ENCODE measurements at places on chromosomes 2 and 18.
A peak's percentile ranks its signal among the peaks of the same experiment; 100 is the strongest.

DNA sequence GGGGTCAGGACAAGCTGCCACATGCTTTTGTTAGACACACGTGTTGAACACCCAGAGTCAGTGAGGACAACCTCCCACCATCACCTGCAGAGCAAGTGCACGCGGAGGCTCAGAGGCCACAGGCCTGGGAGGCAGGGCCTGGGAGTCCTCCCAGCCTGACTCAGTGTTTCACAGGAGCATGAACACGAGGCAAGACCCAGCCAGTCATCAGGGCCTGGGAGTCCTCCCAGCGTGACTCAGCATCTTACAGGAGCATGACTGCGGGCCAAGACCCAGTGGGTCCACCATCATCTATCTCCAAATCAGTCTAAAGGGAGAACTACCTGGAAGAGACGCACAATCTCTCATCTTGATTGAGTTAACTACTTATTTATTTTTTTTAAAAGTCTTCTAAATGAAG lies 112.6 kb upstream of the PXDN start:
- DNase-seq: no peak

DNA sequence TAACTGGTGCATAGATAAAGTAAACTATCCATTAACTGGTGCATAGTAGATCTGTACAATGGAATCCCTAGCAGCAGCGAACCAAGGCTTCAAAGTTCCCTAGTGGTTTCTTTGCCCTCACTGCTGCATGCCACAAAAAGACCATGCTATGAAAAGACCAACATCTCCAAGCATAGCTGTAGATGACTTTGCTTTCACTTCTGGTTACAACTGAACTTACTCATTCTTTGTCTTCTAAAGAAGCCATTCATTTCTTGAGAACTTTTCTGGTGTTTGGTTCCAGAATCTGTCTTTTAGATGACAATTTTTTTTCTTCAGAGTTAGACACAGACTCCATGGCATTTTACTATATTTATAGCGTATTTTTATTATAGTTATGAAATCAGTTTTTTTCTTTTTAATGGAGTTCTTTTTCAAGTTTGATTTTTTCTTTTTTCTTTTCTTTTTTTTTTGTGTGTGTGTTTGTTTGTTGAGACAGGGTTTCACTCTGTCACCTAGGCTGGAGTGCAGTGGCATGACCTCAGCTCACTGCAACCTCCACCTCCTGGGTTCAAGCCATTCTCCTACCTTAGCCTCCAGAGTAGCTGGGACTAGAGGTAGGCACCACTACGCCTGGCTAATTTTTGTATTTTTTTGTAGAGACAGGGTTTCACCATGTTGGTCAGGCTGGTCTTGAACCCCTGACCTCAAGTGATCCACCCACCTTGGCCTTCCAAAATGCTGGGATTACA lies 63.6 kb downstream of the SLC35F5 start:
- no peak for DNase-seq

GRCh38 chr2:232839411-232840079 lies 30.5 kb upstream of the SNORC start:
- no peak for DNase-seq

DNA sequence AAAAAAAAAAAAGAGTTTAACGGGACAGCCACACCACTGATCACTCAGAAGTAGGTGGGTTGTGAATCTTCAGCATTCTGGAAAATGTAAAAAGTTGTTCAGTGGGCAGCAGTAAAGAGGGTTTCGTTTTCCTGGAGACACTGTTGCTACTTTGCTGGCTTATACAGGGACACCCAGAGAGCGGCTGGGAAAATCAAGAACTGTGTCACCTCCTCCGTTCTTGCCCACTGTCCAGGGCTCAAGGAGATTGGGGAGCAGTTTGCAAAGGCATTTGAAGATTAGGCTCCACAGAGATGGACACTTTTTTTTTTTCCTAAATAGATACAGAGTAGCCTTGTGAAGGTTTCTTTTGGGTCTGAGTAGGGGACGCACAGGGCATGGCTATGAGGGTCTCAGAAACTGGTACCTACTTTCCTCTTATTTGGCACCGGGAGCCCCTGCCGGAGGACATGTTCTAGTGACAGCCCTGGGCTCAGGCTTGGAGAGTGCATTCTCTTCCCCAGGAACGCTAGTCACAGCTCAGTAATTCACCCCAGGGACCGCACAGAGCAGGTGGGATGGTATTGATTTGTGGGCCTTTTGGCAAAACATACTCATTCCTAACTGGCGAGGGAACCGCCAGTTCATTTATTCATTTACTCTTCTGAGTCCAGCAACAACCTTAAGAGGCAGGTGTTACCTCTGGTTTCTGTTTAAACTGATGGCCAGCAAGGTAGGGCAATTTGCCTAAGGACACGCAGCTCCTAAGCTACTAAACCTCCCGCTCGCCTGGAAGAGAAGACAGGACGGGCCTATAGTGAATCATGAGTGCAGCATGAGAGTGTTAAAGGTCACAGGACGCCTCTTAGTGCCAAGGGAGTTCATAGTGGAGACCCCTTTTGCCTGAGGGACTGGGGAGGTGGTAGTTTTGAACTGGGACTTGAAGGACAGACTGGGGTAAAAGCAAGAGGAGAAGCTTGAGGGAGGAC lies 53.1 kb downstream of the HPCAL1 start:
- no peak for DNase-seq

- no peak for DNase-seq
Observed at GRCh38 chr2:182444170-182444569, 17.3 kb upstream of the PDE1A start.

GRCh38 chr2:152602750-152603149 lies 114.5 kb downstream of the PRPF40A start:
- DNase-seq: no peak

- no peak for DNase-seq
Observed at GRCh38 chr2:234858790-234859329, 93.0 kb upstream of the SH3BP4 start.

DNA sequence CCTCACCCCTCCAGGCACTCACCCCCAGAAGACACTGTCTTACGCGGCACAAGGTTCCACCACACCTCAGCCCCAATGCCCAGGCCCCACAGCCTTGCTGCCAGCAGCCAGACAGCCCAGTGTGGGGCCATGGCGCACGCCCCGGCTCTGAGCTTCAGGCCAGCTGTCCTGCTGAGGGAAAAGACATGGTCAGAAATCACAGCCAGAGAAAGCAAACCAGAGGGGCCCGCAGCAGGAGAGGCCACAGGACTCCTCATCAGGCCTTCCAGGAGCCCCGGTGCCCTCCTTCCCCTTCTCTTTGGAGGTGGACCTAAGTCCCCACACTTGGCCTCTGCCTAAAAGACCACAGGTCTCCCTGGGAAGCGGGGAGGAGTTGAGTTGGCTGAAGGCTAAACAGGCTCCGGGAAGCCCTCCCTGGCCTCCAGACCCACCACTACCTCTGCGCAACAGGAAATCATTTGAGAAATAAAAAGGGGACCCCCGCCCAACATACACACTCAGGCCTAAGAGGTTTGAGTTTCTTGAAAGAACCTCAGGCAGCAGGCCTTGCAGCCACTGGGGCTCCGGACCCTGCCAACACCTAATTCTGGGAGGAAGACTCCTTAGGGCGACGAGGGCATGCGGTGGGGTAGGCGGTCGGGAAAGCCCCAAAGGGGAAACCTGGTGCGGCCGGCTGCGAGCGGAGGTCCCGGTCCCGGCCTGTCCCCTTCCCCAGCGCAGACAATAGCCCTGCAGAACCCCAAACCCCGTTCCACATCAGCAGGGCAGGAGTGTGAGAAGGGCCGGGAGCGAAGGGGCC lies 1.9 kb downstream of the SEMA4C start:
- DNase-seq: no peak

GRCh38 chr2:9790702-9791225 lies 52.5 kb upstream of the TAF1B start:
- DNase-seq: no peak

- DNase-seq: no peak
Observed at GRCh38 chr18:69209761-69210160, 190.9 kb upstream of the DOK6 start.

DNA sequence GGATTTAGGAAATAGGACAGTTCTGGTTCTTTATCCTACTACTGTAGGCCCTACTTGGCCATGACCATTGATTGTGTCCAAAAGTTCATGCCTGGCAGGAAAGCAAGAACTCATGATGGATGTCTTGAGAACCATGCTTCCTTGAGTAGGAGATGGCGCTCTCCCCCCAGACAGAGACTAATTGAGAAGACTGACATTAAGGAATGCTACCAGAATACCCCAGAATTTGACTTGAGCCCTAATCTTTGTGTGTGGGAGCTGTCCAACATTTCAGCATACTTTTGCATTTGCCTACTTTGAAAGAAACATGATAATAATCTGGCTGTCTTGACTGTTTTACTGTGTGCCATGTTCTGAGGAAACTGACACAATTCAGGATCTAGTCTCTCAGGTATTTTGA lies 23.3 kb downstream of the MAPRE3 start:
- DNase-seq: no peak

GRCh38 chr2:104788742-104789455 lies 65.0 kb upstream of the POU3F3 start:
- DNase-seq: no peak

GRCh38 chr2:101053117-101053516 lies 51.0 kb downstream of the RPL31 start:
- DNase-seq: no peak

- DNase-seq: no peak
Observed at GRCh38 chr18:51137891-51138290, 59.6 kb downstream of the MEX3C start.

- DNase-seq: no peak
Observed at GRCh38 chr18:28494151-28494550, 317.2 kb upstream of the CDH2 start.

GRCh38 chr2:88757025-88757424 lies 65.6 kb downstream of the RPIA start:
- DNase-seq: no peak

DNA sequence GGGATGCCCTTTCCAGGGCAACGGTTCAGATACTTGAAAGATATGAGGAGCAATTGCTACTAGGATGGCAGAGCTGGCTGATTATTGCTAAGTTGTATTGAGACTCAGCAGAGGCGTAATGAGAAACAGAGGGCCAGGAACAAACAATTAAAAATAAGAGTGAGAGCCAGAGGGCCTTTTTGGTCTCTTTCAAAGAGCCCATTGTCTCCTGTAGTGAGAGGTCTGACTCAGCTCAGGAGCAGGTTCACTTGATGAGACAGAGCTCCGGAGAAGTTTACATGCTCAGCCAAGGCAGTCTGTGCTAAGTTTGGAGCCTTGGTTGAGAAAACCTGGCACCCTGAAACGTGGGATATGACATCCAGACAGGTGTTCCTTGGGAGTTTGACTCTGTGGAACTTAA lies 303.9 kb upstream of the DLGAP1 start:
- DNase-seq: no peak

DNA sequence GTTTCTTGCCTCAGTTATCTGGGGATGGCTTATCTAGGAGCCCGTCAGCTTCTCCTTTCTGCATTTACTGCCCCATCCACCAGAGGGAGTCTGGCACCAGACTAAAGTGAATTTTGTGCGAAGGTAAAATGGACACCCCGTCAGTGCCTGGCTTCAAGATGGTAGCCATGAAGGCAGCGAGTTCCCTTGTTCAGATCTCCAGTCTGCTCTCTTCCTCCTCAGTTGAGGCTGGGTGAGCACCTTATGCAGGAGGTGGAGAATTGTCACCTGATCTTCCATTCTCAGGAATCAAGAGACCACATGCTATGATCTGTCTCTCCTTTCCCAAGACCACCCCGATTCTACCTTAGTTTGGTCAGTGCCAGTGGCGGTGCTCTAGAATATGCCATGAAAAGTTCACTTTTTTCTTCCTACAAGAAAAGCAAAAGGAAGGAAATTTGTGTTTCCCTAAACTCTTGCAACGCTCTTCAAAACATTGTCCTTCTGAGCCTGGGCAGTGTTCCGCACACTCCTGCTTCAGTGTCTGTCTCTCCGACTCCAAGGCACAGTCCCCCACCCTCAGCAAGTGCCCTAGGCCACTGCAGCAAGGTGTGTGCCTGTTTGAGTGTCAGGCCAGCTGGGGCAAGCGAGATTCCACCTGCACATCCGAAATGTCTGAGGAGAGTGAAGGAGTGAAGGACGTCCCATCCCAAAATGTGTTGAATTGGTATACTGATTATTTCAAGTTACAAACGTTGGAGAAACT lies 168.6 kb downstream of the SS18 start:
- peak; percentile 10 for DNase-seq

- DNase-seq: no peak
Observed at GRCh38 chr18:35343488-35343935, 708 bp downstream of the ZNF24 start.

DNA sequence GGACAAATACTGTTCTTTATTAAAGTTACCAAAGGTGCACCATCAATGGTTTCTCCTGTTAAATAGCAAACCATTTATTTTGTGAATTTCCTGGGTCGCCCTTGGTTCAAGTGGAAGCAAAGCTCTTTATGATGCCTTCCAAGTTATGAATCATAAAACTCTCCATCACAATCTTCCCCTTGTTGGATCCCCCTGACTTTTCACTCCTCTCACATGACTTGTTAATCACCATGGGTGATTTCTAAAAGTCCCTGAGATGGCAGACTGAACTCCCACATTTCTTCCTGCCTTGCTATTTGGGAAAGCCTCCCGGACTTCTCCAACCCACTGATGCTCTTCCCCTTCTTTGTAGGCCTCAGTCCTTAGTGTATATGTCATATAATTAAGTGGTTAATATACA lies 176.0 kb downstream of the THADA start:
- DNase-seq: no peak

DNA sequence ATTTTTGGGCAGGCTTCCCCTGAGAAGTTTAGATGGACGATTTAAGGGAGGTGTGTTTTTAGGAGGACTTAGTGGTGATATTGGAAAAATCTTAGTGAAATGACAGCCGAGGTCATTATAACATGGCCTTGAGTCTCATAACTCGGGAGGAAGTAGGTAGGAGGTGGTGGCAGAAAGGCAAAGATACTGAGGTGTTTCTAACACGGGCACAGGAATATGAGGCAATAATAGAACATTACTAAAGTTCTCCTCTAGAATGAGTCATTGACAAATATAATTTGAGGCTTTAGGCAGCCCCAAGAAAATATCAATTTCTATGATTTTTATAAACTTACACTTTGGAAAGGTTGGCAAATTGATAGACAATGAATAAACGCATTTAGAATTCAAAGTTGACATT lies 146.1 kb upstream of the ZEB2 start:
- no peak for DNase-seq

- no peak for DNase-seq
Observed at GRCh38 chr2:3409627-3410170, 30.2 kb downstream of the TRAPPC12 start.

- no peak for DNase-seq
Observed at GRCh38 chr18:76981396-76981968, 151.1 kb downstream of the MBP start.

DNA sequence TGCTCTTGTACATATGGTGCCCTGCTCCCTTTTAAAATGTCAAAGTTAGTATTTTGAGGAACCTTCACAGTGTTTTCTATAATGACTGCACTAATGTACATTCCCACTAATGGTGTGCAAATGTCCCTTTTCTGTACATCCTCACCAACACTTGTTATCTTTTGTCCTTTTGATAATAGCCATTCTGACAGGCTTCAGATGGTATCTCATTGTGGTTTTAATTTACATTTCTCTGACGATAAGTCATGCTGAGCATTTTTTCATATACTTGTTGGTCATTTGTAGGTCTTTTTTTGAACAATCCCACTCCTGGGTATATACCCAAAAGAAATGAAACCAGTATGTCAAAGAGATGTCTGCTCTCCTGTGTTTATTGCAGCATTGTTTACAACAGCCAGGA lies 268.3 kb downstream of the FBXO15 start:
- DNase-seq: no peak

All from stimulated activated CD4-positive, alpha-beta T cell treated with anti-CD3 and anti-CD28 coated beads, Interleukin-15, amount 100 ng/mL, for 48 hours (primary cell).